DMS153 (cell line): ENCODE measurements at places on chromosomes 7 and 10.

- DNase-seq: no peak
These were observed 70.0 kb upstream of the PCBD1 start for GRCh38 chr10:70958396-70958795.

GRCh38 chr10:121051696-121052279, 200.6 kb downstream of the WDR11 start:
- no peak for DNase-seq

DNA sequence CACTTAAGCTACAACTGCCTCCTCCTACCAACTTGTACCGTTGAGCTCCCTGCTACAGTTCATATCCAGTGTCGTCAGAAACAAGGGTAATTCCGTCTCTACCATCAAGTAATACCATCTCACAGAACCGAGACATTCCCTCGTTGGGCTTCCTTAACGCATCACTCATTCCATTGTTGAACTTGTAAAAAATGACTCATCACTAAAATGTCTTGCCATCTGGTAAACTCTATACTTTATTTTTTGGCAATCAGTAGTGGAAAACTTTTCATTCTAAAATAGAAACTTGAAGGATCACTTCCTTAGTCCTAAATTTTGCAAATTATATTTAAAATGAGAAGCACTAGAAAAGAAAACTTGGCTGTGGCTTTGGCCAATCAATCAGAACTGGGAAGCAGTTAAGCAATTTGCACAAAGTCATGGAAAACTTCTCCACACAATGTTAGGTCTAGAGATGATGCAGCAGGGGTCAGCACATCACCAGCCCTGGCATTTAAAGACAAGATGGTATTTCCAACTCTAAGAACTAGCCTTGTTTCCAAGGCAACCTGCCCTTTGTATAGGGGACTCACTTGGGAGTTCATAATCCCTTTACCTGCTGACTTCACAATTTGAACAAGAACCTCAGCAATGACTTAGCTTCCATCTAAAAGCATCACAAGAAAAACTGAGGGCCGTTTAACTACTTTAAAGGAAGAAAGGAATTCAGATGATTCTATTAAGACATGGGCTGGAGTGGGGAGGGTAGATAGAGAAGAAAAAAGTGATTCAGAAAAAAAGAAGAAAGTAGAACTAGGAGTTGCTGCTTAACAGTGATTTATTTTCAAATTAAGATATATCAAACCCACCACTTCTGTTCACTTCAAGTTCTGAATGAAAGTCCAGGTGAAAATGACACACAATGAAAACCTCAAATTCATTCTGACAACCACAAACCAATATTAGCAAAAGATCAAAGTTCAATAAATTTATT, 288.1 kb downstream of the PARD3 start:
- DNase-seq: no peak

GRCh38 chr7:28478656-28479055, 66.3 kb downstream of the CREB5 start:
- peak; percentile 36 for DNase-seq

DNA sequence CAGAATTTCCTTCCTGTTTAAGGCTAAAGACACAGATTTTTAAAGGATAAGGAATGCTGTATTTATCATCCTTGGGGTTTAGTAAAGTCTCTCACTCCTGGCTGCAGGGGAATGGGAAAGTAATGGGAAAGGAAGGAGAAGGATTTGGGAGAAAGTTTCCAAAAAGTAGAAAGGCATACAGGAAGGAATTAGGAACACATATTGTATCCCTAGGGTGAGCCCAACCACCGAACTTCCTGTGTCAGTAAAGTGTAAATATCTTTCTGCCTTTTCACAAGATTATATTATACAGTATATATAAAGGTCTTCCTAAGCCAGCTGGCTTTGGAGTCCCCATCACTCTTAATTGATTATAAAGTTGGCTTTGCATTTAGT, 12.0 kb upstream of the UBE2D1 start:
- DNase-seq: no peak

- DNase-seq: no peak
These were observed 132.2 kb upstream of the INHBA start for GRCh38 chr7:41834805-41835694.

DNA sequence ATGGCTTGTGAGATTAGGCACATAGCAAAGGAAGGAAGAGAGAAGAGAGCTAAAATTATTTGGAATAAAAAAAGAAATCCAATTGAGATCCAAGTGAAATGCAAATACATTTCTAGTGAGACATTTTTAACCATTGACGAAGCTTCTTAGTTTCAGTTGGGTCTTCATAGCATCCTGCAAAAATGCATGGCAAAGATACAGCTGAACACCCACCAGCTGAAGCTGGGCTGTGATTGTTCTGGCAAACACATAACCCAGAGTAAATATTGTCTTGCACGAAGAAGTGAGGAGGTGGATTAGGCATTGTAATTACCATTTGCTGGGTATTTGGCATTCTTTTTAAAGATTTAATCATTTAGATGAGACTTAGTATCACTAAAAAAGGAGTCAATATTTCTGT, 409.4 kb downstream of the GRM8 start:
- peak; percentile 18 for DNase-seq

GRCh38 chr10:34643620-34644019, 171.5 kb downstream of the PARD3 start:
- DNase-seq: no peak

- no peak for DNase-seq
These were observed 91.1 kb upstream of the DNAJB12 start for GRCh38 chr10:72445851-72446250.

- no peak for DNase-seq
These were observed 37.3 kb downstream of the INPP5A start for GRCh38 chr10:132574783-132575319.

- no peak for DNase-seq
These were observed 110.2 kb downstream of the MTPAP start for GRCh38 chr10:30238836-30239235.

DNA sequence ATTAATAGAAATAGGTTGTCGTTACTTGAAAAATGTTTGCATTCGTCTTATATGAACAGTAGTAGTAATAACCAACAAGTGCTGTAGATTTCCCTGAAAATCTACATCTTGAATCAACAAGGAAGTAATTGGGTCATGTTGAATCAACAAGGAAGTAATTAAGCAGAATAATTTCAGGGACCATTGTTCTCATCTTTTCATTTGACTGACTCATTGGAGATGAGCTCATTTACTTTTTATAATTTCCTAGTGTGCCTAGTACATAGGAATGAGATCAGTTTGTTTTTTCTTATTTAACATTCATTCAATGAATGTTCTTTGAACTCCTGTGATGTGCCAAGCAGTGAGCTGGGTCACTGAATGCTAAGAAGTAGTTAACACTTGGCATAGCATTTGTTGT, 8.2 kb downstream of the CLDN12 start:
- peak; percentile 94 for DNase-seq

DNA sequence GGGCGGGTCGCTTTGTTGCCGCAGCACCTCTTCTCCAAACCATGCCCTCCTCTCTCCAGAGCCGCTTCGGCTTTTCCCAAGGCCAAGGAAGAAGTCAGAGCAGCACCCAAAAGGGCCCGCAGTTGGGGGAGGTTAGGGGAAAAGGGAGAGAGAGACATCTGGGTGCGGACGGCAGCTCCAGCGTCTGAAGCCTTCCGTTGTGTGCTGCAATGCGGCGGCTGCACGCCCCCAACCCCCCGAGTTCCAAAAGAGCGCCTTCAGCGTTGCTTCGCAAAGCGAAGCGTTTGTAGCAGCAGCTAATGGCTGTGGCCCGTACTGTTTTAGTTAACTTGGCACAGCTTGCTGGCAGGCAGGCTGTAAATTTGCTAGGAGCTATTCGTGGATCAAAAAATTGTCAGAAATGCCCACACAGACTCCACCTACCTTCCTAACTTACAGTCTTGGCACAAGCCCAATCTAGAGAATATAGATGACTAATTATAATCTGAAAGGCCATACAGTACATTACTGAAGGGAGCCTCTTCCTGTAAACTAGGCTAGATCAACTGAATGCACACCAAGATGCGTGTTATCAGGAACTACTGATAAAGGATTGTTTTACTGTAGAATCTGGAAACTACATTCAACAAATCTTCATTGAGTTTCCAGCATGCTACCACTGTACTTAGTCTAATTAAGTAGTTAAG, 1.1 kb upstream of the KBTBD2 start:
- peak; percentile 54 for DNase-seq

- DNase-seq: no peak
These were observed 143.2 kb upstream of the C7orf33 start for GRCh38 chr7:148447221-148447849.

DNA sequence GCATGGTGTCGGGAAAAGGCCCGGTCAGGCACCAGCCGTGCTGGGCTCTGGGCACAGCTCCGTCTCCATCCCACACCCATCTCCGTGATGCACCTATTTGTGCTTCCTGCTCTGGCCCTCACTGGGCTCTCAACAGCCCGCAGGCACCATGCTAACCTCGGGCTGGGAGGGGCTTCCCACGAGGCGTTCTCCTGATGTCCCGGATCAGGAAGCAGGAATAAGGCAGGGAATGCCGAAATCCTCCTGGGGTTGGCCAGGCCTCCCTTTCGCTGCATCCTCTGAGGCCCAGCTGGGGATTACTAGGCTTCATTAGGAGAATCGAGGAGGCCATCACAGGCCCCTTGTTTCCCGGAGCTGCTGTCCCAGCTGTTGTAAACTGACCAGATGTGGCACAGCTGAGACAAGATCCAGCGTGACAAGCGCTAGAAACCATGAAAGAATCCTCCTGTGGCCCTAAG, 72.0 kb downstream of the FAM53B start:
- no peak for DNase-seq

DNA sequence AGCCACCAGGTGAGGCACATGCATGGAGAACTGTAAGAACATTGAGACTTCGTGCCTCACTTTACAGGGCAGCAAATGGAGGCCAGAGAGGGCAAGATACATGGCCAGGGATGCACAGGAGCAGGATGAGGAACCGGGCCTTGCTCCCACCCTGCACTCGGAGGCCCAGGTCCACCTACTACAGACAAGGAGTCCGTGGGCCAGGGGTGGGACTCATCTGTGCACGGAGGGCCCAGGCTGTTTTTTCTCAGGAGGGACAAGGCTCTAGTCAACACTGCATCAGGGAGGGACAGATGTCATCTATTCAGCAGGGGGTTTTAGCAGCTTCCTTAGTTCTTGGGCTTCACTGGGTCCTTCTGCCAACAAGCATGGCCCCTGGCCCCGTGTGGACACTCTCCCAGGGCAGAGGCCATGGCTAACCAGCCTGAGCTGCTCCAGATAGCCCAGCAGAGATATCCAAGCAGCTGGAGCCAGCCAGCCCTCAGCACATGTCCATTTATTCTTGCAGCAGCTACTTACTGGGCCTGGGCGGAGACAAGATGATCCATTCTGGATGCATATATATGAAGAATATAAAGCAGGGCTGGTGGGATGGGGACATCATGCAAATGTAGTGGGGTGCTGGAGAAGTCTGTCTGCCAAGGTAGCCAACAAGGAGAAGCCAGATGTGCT, 134.5 kb upstream of the RET start:
- no peak for DNase-seq

- no peak for DNase-seq
These were observed 30.1 kb downstream of the BPGM start for GRCh38 chr7:134676743-134677142.

GRCh38 chr7:113548137-113548536, 370.7 kb downstream of the PPP1R3A start:
- no peak for DNase-seq

DNA sequence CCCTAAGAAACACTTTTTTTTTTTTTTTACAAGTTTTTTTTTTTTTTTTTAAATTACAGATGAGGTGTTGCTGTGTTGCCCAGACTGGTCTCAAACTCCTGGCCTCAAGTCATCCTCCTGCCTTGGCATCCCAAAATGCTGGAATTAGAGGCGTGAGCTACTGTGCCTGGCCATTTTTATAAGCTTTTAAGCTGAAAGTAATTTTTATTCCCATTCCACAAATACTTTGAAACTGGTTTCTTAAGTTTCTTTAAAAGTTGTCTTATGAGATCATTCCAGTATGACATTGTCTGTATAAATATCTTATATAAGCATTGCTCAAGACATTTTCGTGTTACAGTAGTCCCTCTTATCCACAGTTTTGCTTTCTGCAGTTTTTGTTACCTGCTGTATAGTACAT, 61.4 kb upstream of the CYP26C1 start:
- DNase-seq: no peak

DNA sequence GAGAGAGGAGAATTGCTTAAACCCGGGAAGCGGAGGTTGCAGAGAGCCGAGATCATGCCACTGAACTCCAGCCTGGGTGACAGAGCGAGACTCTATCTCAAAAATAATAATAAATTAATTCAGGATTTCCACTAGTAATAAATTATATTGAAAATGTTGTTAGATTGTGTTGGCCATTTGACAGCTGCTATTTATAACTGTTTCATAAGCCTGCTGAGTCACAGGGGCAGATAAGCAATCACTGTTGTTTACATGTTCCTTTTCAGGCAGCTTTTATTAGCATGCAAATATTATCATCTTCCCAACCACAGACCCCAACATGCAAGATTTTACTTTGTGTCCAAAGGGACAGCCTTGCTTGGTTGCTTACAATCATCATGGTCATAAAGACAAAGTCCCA, 49.5 kb upstream of the ZNF138 start:
- DNase-seq: no peak

GRCh38 chr7:55570218-55570873, 2.0 kb downstream of the VOPP1 start:
- no peak for DNase-seq

DNA sequence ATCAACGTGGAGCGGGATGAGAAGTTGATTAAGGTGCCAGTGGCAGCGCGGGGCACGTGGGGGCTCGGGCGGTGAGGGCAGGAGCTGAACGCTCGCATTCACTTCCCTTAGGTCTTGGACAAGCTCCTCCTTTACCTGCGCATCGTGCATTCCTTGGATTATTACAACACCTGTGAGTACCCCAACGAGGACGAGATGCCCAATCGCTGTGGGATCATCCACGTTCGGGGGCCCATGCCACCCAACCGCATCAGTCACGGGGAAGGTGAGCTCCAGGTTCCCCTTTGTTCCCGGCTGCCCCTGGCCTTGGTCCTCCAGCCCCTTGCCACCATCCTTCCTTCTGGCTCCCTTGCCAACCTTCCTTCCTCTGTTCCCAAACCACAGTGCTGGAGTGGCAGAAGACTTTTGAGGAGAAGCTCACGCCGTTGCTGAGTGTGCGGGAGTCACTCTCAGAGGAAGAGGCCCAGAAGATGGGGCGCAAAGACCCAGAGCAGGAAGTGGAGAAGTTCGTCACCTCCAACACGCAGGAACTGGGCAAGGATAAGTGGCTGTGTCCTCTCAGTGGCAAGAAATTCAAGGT, 2.5 kb downstream of the UFSP1 start:
- DNase-seq: no peak

- no peak for DNase-seq
These were observed 242.5 kb upstream of the PRSS58 start for GRCh38 chr7:142500366-142500765.

GRCh38 chr7:37287131-37287855, 161.4 kb downstream of the ELMO1 start:
- peak; percentile 81 for DNase-seq
